ENCODE measurements at places on chromosomes 13 and 19.
A peak's percentile ranks its signal among the peaks of the same experiment; 100 is the strongest.

GRCh38 chr19:10283301-10284064, 3.3 kb upstream of the ICAM4 start:
- no peak for DNase-seq

- DNase-seq = peak; percentile 70
Measured at GRCh38 chr19:17448131-17448967, at the start of gene TMEM221. TSS of gene TMEM221 (minus strand) at chr19:17448668. CDS start at chr19:17448462, 206 bp downstream.

- no peak for DNase-seq
Measured at GRCh38 chr13:48201044-48201443, 32.0 kb upstream of the ITM2B start.

GRCh38 chr19:13872695-13873389, 4.1 kb upstream of the NANOS3 start:
- DNase-seq = peak; percentile 42

GRCh38 chr19:37655301-37655688, at the start of gene ZFP30:
TSS of gene ZFP30 (minus strand) at chr19:37655465. CDS start at chr19:37647822, 7,643 bp downstream.
- DNase-seq = peak; percentile 82

- no peak for DNase-seq
Measured at GRCh38 chr13:100946588-100946987, 272.0 kb upstream of the TMTC4 start.

GRCh38 chr13:75194717-75195462, 287.1 kb downstream of the TBC1D4 start:
- DNase-seq = no peak

DNA sequence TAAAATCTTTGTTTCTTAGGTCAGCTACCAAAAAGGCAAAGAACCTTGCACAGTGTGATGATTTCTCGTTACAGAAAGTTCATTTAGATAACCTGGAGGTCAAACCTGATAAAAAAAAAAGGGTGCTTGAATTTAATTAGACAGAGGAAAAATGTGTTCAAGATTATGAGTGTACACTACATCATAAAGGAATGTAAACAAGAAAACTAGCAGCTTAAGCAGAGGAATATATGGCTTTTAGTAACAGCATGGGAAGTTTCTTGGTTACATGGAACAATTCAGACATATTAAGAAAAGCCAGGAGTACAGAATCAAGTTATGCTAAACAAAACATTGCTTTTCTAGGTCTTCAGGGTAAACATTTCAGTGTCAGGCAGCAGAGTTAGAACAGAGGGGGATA, 32.9 kb downstream of the ING1 start:
- no peak for DNase-seq

GRCh38 chr19:47156861-47157430, 26.3 kb downstream of the SAE1 start:
- DNase-seq = no peak

- no peak for DNase-seq
Measured at GRCh38 chr13:90999401-90999800, 348.1 kb upstream of the MIR17HG start.

DNA sequence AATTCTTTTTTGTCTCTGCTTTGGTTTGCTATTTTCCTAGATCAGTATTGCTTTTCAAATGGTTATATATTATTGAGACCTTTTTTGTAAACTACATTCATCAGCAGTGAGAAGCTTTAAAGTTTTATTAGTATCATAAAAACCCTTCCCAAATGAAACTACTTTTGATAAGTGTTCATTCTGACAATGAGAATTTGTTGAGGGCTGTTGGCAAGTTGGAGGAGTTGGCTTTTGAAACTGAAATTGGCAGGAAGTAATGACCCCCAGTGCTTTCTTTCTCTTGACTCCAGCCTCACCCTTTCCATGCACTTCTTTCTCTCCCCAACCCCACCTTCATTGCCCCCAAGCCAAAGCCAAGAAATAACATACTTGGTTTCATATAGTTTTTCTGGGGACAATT, 113.8 kb downstream of the ZIC5 start:
- no peak for DNase-seq

- DNase-seq = no peak
Measured at GRCh38 chr13:80036845-80037504, 304.0 kb downstream of the SPRY2 start.

DNA sequence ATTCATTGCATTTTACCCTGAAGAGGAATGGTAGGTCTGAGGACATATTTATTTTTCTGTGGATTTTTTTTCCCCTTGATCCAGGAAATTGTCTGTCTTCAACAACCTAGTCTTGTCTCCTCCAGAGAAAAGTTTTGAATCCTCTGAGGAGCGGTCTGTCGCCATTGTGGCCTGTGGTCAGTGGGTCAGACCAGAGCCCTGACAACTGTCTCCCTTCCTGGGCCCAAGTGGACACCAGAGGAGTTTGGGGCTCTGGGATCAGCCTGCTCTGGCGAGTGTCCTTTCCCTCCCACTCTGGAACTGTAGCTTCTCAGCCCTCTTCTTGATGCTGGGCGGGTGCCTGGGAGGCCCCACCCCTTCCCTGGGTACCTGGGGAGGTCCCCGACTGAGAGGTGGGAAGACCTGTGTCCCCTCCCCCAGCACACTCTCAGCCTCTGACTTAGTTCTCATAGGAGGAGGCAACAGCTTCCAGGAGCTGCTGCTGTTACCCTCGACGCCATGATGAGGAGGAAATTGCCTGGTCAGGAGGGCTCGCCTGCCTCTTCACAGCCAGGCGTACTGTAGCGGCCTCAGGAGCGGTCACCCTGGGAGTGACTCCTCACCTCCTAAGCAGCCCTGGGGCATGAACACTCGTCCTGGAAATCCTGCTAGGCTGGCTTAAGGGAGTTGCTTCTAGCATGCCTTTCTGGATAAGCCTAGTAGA, 110.3 kb downstream of the GGACT start:
- DNase-seq = no peak
